MV-4-11 (cell line): ENCODE measurements at places on chromosomes 11 and 22.

DNA sequence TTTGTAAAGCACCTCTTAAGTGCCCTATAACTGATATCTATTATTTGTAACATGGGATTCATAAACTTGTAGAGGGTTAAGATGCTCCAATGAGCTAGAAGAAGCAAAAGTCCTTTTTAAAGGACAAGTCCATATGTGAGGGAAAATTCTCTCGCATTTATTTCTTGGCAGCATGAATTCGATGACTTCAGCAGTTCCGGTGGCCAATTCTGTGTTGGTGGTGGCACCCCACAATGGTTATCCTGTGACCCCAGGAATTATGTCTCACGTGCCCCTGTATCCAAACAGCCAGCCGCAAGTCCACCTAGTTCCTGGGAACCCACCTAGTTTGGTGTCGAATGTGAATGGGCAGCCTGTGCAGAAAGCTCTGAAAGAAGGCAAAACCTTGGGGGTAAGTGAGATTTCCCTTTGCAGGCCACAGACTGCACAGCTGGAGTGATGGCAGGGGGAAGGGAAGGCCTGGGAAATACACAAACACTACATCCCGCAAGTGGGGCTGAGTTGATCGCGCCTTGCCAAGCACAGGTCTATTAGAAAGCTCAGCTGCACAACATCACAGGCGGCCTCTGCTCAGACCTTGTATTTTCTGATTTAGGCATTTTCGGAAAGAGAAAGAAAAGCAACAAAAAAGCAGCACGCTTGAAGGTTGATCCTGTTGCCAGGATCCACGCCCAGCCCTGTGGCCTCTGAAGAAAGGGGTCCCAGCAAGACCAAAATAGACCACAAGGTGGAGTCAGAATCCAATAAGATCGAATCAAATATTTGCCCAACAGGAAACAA lies 1.5 kb downstream of the MS4A8 start:
- peak; percentile 10 for DNase-seq

DNA sequence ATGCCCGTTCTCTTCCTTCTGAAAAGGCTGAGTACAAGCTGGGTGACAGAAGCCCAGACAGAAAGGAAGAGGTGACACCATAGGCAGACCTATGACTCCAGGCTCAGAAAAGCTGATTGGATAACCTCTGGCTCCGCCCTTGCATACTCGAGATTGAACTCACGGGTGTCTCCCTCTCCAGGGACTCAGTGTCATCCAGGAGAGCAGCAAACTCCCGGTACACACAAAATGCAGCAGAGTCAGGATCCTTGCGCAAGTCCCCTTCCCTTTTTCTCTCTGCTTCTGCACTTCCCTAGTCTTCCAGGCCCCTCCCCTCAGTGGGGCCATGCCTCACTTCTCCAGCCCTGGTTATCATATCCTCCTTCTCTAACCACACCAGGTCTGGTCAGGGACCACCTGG lies 9.8 kb downstream of the SCN4B start:
- DNase-seq: peak; percentile 78

DNA sequence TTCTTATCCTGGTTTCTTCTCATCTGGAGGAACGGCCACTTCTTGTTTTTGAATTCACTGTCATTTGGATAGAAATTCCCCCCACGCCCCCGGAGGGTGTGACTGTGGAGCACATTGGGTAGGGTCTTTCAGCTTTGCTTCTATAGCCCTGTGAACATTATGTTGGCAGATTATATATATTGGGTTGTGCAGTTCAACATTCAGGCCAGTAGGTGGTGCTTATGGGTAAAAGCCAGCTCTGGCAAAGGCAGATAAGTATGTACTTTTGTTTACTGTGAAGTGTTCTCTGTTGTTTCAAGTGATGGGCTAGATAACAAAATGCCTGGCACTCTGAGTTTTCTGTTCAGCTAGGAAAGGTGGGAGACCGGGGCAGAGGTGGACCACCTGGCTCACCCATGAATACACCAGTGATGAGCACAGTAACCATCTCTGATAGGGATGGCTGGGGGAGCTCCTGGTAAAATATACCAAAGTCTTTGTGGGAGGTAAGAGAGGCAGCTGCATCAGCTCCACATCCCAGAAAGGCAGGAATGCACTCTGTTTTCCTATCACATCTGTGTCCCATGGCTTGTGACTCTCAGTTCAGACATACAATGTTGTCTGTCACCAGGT lies 1348.2 kb upstream of the RAG2 start:
- peak; percentile 3 for DNase-seq

- no peak for DNase-seq
Measured at GRCh38 chr22:47645450-47645914, 883.0 kb downstream of the TBC1D22A start.

- DNase-seq: no peak
Measured at GRCh38 chr22:44428941-44429830, 68.8 kb downstream of the RTL6 start.

DNA sequence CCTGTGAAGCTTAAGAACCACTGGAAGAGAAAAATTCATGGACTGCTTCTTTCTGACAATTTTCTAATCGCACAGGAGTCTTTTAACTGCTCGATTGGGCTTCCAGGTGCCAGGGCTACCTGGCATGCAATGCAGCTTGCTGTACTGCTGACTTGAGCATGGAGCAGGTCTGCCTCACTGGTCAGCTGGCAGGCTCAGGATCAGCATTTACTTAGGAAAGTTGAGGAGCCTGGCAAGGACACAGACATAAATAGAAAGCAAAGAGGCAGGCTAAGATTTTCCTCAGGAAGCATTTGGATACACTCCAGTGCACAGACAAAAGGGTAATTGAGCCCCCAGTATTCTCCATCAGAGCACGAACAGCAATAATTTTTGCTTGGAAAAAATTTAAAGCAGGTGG lies 163.5 kb downstream of the CSNK2A3 start:
- no peak for DNase-seq

GRCh38 chr11:26276798-26277424 lies 55.0 kb upstream of the ANO3 start:
- peak; percentile 37 for DNase-seq

GRCh38 chr11:72805216-72805615 lies 9.0 kb upstream of the ATG16L2 start:
- peak; percentile 91 for DNase-seq

- DNase-seq: no peak
Measured at GRCh38 chr11:120883404-120884080, 140.4 kb upstream of the TBCEL start.

- no peak for DNase-seq
Measured at GRCh38 chr11:26076233-26076990, 255.5 kb upstream of the ANO3 start.

- DNase-seq: no peak
Measured at GRCh38 chr11:120195601-120196320, 15.1 kb upstream of the OAF start.

DNA sequence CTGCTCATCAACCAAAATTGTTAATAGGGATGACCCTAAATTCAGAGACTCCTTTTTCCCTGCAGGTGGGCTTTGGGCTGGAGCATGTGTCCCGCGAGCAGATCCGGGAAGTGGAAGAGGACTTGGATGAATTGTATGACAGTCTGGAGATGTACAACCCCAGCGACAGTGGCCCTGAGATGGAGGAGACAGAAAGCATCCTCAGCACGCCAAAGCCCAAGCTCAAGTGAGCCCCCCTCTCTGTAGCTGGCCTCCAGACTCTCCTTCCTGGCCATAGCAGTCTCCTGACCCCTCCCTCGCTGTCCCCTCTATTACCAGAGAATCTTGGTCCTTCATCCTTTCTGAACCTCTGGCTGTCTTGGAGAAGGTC lies 47.9 kb upstream of the RAB1B start:
- DNase-seq: no peak

DNA sequence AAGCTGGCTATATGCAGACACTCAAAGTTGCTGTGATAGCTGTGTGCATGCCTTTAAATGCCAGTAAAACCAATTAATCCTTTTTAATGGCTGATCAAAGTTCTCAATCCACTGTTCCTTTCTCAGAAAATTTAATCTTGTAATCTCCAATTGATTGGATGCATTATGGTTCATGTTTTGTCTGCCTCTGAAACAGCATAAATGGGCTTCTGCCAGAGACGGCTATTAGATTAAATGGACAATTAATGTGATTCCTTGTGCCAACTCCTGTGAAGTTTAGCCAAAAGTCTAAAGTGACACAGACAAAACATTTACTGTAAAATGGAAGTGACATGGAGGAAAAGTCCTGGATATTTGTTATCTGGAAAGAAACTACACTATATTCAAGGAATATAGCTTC lies 952.5 kb upstream of the FAT3 start:
- no peak for DNase-seq

DNA sequence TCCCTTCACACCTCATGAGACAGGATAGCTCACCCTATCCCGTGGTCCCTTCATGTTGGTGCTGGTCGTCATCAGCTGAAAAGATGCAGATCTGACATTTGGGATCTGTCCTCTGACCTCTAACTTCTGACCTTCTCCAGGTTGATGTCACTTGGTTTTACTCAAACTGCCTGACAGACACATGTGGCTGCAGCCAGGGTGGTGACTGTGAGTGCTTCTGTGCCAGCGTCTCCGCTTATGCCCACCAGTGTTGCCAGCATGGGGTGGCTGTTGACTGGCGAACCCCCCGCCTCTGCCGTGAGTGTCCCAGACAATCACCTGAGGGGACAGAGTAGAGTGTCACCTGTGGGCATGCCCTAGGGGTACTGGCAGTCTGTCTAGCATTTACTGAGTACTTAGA lies 49.7 kb downstream of the OTOG start:
- DNase-seq: no peak

GRCh38 chr11:111814557-111815320 lies 48.5 kb upstream of the PPP2R1B start:
- DNase-seq: no peak

DNA sequence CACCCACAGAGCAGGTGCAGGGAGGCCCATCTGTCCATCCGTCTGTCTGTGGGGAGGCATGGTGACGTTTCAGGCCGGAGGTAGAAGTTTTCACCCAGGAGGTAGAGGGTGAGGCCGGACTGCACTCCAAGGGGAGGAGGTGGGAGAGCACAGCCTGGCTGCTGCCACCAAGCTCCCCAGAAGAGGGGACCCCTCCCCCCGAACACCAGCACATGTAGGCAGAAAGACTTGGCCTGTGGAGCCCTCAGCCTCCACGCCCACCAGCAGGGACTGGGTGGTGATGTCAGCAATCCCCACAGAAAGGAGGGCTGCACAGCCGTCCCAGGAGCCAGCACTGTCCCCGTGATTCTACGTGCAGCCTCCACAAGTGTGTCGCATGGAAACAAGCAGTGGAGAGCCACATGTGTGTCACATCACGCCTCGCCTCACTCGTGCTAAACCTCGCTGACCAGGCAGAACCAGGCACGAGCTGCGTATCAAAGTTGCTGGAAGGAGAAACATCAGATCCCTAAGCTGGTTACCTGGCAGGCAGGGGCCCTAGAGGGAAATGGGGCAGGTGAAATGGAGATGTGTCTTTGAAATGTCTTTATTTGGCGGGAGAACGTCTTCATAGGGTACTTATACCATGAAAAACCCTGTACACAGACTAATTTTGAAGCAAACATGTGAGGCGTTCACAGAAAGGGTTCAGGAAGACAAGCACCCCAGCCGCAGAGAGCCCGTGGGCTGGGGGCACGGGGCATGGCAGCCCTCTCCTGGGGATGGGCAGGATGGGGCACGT lies 49.1 kb downstream of the CDKN1C start:
- DNase-seq: no peak

DNA sequence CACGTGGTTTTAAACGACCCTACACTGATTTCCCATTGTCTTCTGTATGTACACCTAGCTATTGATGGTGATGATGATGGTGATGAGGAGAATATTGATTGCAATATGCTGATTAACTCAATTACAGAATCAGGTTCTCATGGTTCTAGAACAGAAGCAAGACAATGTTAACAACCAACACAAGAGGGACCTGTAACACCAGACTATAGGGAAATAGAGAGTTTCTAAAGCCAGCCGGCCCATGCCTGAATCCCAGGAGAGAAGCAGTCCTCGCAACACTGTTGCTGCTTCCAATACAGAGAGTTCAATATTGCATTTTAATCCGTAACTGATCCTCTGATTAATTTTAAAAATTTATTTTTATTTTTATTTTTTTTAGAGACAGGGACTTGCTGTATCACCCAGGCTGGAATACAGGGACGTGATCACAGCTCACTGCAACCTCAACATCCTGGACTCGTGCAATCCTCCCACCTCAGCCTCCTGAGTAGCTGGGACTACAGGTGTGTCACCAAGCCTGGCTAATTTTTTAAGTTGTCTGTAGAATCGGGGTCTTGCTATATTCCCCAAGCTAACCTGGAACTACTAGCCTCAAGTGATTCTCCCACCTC lies 22.2 kb upstream of the UBASH3B start:
- DNase-seq: peak; percentile 57

DNA sequence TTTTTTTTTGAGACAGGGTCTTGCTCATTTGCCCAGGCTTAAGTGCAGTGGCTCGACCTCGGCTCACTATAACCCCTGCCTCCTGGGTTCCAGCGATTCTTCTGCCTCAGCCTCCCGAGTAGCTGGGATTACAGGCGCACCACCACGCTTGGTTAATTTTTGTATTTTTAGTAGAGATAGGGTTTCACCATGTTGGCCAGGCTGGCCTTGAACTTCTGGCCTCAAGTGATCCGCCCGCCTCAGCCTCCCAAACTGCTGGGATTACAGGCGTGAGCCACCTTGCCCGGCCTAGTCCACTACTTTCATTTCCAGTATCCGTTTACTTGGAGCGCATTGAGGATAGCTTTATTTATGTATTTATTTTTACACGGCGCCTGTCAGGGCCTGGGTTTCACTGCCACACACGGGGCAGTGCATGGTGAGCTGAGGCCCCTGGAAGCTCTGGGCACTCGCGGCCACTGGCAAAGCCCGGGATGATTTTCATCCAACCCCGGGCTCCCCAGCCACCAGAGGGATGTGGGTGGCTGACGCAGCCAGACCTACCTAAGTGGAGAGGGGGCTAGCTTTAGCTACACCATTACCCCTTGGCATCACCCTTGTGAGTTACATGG lies 6.1 kb upstream of the MCAM start:
- DNase-seq: no peak

DNA sequence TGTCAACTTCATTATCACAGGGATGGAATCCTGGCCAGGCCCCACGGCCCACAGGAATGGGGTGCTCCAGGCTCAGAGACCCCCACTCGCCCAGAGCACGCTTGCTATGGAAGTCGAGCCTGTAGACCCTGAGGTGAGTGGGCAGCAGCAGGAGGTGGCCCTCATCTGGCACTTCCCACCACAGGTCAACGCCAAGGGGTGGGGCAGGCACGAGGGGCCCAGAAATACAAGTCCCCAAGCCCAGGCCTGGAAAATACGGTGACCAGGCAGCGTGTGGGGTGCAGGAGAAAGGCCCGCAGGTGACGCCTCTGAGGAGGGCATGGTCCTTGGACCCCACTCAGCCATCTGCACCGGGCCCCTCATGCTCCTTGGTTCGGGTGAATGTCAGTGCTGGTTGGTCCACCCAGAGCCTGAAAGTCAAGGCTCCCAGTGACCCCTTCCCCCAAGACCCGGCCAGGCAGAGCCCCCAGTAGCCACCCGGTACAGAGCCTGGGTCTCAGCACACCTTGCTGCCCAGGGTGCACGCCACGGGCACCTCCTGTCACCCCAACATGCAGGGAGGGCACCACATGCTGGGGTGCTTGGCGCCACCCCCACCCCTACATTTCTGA lies 2.4 kb downstream of the MOB2 start:
- no peak for DNase-seq
